ENCODE measurements at places on chromosomes 4 and X.

DNA sequence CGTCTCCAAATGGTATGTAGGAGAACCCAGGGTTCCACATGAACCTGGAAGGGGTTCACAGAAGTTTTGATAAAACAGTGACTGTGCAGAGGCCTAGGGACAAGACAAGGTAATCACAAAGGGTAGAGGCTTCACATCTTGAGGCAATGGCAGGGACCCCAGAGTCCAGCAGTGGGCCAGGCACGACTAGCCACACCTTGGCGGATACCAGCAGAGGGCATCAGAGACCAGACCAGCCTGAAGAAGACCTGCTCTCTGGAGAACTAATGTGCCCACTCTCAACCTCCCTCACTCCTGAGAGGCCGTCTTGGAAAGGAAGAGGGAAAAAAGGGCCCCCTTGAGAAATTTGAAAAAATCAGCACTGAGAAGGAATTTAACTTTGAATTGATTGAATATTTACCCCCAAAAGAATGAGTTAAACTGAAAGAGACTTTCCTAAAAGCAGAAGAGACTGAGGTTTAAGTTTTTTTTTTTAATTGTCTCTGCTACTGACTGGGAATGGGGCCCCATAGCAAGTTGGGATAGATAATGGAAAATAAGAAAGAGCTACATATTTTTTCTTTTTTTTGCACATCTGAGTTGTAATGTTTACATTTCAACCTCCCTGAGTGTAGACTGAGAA, 243.8 kb upstream of the JADE1 start:
- DNase-seq = peak; percentile 3

DNA sequence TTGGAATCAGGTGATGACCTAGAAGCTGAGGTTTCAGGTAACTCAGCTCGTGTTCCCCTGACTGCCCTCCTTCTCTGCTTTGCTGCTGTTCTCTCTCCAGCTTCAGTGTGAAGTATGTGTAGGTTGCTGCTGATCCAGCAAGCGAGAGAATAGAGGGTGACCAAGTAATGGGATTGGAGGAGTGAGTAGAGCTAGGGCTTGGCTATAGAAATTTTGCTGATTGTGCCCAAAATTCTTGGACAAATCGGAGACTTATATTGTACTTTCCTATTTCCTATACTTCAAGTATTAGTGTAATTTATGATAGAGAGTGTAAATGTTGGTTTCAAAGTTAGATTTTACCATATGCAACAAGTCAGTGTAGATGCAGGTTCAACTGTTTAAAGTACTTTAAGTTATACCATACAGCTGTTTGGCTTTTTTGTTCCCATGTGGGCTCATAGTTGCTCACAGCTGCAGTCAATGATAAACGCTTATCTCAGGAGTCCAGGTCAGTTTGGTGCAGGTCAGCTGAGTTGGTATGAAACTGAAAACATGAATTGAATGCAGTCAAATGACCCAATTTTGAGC, 48.0 kb downstream of the RAPGEF2 start:
- no peak for DNase-seq

GRCh38 chr4:138174981-138175794, 67.0 kb downstream of the SLC7A11 start:
- no peak for DNase-seq

DNA sequence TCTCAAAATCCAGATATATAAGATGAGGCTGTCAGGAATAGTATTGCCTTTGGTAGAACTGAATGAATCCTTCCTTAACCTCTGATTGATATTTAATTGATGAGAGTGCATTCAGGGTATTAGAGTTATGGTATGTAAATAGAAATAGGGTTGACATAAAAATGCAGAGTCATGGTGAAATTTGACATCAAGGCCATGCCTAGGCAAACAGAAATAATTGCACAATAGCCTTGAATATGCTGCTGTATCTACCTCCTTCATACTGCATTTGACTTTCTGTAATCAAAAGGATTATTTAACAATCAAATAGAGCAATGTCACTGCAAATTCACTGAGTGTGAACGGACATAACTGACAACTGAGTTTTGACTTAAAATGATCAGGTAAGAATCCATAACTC, 1316.3 kb downstream of the STIM2 start:
- DNase-seq = no peak

GRCh38 chr4:174119051-174119450, 164.4 kb downstream of the FBXO8 start:
- no peak for DNase-seq

DNA sequence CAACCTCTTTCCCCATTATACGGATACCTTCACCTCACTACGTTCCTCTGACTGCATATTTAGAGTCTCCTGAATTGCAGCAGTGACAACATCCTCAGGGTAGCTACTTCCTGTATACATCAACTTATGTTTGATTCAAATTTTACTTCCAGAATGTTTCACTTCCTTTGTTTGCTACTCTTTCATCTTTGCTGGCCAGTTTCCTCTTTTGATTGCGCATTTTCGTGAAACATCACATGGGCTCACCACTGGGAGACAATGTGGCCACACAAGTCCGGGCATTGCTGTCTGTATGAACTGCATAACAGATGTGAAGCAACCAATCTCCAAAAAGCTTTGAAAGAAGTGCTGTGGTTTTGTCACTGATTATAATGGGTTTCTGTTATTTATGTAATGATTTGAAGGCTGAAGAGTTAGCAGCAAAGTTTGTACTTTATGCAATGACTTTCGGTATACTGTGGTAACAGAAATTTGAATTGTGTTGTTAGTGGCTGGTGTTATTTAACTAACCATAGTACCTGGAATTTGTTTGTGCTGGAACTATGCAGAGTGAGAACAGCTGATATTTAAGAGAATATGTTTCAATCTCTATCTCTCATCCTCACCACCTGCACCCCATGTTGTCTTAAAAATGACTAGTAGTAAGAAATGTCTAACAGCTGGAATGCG, 7.4 kb downstream of the SNCA start:
- peak; percentile 69 for DNase-seq

GRCh38 chrX:78493180-78493579, 165.8 kb upstream of the CYSLTR1 start:
- no peak for DNase-seq

- DNase-seq = no peak
Measured at GRCh38 chr4:150567070-150567469, 14.9 kb upstream of the MAB21L2 start.

DNA sequence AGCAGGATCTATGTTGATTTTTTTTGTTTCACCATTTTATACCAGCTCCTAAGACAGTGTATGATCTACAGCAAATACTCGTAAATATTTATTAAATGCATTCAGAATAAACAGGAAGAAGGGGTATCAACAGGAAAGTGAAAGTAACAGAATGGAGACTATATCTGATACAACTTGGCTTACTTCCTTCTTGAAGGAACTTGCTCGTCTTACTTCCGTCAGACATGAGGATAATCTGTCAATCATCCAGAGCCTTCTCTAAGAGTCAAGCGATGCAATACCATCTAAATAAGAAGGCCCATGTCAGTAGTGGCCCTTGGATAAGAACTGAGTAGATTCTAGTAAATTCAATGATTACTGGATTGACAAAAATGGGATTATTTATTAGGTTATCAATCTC, 84.2 kb downstream of the CAMK2D start:
- DNase-seq = peak; percentile 36

GRCh38 chrX:41369152-41369551, 35.2 kb downstream of the DDX3X start:
- no peak for DNase-seq

DNA sequence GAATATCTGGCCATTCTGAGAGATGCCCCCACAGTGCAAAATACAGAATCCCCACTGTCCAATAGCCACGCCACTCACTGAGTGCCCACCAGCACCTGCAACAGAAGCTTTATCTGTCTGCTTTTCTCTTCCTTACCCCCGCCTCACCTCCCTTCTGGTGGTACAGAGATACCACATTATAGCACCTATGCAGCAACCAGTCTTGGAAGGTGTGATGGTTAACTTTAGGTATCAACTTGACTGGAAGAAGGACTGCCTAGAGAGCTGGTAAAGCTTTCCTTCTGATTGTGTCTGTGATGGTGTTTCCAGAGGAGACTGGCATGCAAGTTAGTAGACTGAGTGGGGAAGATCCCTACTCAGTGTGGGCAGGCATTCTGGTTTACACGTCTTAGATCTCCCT, 61.8 kb upstream of the TXK start:
- no peak for DNase-seq

DNA sequence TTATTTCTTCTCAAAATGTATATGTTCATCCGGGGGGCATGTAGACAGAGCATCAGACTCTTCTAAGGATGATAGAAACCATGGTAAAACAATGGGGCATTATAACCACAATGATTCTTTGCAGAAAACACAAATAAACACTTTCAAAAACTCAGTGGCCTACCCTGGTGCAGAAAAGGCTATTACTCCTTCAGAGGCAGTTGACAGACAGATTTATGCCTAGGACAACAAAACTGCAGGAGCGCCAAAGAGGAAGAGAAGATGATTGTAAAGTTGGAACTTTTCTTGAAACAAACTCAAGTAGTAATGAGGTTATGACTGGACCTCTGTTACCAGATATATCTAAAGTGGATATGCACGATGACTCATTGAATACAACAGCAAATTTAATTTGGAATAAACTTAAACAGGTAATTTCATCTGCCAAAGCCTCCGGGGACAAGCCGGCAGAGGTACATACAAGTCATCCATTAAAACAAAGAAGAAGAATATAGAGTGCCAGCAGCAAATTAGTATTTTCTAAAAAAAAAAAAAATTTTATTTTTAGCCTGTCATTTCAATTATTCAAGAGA, 1068.4 kb upstream of the INTU start:
- no peak for DNase-seq

- no peak for DNase-seq
Measured at GRCh38 chrX:1609762-1610161, 5.1 kb upstream of the ASMT start.

DNA sequence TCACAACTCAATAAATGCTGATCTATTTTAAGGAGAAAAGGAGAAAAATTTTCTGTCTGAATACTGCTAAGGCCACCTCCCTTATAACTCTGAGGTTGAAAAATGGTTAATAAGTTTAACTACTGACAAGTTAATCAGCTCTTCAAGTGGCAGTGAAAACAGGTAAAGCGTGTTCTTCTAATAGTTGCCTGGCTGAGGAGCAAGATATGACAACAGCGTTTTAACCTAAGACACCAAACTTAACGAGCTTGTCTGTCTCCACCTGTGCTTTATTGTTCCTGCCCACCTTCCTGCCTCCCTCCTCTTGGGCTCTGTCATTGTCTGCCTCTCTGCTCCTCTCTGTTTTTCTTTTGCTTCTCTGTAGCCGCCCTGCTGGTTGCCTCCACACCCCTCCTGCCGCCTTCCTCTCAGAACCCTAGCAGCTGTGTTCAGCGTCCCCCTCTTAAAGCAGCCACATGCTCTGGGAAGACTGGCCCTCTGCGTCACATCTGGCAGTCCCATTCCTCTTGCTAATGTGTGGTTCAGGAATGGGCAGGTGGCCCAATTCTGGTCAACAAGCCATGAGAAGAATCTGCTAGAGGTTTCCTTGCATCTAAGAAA, 4.3 kb upstream of the TSPAN5 start:
- no peak for DNase-seq

GRCh38 chrX:99722094-99722493, 688.0 kb downstream of the PCDH19 start:
- DNase-seq = no peak

DNA sequence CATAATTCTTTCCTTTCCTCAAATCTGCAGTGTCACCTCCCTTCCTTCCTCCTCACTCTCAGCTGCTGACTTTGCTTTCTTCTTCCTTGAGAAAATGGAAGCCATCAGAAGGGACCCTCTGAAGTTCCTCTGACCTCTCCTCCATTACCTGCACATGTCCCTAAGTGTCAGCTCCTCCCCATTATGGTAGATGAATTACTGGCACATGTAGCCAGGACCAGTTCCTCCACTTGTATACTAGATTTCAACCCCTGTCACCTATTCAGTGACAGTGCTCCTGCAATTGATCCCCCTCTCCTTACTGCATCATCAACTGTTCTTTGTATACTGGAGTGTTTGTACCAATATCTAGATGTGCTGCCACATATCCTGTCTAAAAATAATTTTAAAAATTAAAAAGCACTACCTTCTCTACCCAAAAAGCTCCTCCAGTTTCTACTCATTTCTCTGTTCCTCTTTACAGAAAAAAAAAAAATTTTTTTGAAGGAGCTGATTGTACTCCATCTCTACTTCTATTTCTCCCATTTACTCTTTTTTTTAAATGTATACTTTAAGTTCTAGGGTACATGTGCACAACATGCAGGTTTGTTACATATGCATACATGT, 78.6 kb downstream of the CLCN5 start:
- no peak for DNase-seq

- DNase-seq = peak; percentile 8
Measured at GRCh38 chrX:47936224-47936939, 67.4 kb downstream of the ZNF182 start.

DNA sequence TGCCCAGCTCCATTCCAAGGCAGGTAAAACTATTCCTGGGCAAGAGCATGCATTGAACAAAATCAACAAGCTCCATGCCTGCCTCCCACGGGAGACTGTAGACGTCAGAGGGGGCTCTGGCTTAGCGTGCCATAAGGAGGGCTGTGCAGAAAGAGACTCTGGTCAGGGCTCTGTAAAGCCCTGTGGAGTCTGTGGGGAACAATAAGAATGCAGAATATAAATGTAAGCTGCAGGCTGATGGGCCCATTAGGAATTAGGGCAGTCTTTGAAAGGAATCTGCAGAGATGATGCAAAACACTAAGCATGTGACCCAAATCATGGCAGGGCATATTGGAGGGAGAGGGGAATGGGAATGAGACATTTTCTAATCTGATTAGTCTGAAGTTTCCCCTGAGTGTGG, 170.3 kb downstream of the EFHC2 start:
- no peak for DNase-seq

GRCh38 chr4:52726826-52727580, 24.2 kb downstream of the ERVMER34-1 start:
- no peak for DNase-seq

- no peak for DNase-seq
Measured at GRCh38 chrX:100274916-100275315, 135.2 kb downstream of the PCDH19 start.

GRCh38 chr4:22504447-22504846, 11.4 kb downstream of the ADGRA3 start:
- DNase-seq = no peak

- DNase-seq = no peak
Measured at GRCh38 chr4:38752372-38752940, 30.3 kb downstream of the TLR10 start.

- DNase-seq = no peak
Measured at GRCh38 chrX:65720381-65720964, 53.0 kb downstream of the MSN start.

- DNase-seq = peak; percentile 12
Measured at GRCh38 chrX:54357414-54358377, at the start of gene WNK3. TSS of gene WNK3 (minus strand) at chrX:54358046.

DNA sequence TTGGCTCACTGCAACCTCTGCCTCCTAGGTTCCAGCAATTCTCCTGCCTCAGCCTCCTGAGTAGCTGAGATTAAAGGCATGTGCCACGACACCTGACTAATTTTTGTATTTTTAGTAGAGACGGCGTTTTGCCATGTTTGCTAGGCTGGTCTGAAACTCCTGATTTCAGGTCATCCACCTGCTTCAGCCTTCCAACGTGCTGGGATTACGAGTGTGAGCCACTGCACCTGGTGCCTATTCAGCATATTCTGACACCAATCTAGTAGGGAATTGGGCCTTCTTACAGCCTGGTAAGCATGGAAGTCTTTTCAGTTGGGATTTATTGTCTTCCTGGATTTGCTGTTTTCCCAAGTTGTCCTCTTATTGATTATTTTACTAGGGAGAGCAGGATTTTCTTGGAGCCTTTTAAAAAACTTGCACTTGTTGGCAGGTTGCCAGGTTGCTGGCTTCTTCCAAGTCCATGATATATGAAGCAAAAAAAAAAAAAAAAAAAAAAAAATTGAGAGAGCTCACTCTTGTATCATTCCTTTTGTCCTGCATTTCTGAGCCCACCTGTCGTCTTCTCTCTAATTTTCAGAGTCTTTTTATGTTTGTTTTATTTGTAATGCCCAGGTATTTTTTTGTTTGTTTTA, 43.7 kb downstream of the TMPRSS11E start:
- no peak for DNase-seq
